NCI-H446 (cell line): ENCODE measurements at places on chromosomes 1 and 21.

GRCh38 chr1:230790026-230790425 lies 42.8 kb downstream of the CAPN9 start:
- DNase-seq: no peak

GRCh38 chr1:51231120-51231519 lies 5.0 kb upstream of the RNF11 start:
- DNase-seq: no peak

DNA sequence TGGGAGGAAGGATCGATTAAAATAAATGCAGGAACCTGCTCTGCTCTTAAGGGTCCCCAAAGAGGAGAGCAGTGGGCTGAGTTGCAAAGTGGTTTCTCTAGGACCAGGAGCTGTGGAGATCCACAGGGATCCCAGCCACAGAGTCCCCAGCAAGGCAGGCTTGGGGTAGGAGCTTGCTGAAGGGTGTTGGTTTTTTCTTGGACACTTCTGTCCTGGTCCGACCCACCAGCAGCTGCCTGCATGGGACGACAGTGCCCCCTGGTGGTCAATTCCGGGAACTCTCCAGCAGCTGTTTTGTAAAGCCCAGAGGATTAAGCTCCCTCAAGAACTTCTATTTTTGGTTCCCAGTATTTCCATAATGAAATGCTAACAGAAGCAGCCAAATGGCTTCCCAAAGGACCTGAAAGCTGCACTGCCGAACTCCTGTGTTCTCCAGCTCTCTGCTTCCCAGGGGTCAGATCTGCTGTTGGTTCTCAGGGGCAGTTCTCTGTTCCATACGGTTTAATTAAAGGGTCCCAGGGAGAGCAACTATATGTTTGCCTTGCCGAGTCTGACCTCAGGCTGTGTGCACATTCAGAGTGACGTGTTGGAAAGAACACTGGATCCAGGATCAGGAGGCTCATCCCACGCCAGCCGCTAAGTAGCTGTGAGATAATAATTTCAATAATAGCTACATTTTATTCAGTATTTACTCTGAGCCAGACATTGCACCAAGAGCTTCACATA lies 23.2 kb downstream of the NENF start:
- DNase-seq: peak; percentile 91

DNA sequence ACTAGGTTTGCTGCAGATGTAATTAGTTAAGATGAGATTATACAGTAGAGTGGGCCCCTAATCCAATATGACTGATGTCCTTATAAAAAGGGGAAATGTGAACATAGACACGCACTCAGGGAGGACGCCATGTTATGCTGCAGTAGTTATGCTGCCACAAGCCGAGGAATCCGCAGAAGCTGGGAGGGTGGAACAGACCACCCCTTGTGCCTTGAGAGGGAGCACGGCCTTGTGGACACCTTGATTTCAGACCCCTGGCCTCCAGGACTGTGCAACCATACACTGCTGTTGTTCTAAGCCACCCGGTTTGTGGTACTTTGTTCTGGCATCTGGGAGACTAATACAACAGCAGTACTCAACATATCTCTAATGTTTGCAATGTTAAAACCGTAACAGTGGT lies 57.9 kb upstream of the HIVEP3 start:
- no peak for DNase-seq

GRCh38 chr1:39943471-39944290 lies 11.3 kb upstream of the MFSD2A start:
- no peak for DNase-seq

- DNase-seq: no peak
Observed at GRCh38 chr1:42928859-42929258, 29.8 kb downstream of the SLC2A1 start.
